ENCODE measurements at places on chromosomes 5 and 9.

DNA sequence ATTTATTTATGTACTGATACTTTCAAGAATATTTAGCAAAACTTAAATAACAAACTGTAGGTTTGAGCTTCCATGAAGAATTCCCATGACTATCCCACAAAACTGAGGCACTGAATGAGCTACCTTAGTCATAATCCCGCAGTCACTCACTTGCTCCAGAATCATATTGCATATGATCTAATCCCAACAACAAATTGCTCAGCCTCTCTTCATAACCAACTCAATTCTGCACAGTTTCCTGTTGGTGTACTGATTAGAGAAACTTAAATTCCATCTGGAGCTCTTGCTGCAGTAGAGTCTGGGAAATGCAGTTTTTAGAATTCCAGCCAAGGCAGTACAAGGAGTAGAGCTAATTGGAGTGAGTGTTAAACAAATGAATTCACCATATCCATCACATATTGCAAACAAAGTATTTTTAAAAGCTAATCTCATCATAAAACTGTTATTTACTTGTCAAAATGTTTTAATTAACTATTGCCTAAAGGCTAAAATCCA is 35.7 kb upstream of the CDH18 start:
- DNase-seq: no peak

GRCh38 chr9:36144309-36145232 is 8.0 kb downstream of the GLIPR2 start:
- no peak for DNase-seq

DNA sequence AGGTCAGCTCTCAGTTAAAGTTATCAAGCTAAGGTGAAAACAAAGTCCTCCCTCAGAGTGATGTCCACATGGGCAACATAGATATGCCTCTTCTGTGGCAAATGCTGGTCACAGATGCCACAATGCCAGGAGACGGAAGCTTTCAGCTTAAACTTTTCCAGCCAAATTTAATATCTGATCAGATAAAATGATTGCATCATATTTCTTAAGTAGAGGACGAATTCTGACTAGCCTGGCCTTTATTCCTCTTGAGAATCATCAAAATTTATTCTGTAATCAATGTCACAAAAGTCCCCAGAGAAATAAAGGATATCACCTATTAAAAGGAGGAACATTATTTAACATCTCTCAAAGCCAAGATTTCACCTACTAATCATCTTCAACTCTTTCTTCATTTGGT is 161.9 kb downstream of the MARCHF11 start:
- no peak for DNase-seq

DNA sequence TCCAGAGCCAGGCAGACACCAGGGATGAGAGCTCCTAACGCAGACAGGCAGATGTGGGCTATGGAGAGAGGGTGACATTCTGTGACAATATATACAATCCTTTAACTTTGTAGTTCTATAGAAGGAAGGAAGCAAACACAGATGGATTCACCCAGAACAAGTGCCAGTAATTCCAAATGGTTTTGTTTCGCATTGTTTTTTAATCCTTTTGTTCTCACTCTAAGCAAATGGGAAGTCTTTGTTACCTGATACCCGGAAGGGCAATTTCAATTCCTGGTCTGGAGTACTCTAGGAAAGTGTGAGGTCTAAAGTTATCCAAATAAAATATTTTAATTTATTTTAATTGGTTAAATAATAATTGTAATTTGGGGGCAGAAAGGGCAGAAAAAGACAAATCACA is 2.5 kb downstream of the FRMD3 start:
- no peak for DNase-seq

DNA sequence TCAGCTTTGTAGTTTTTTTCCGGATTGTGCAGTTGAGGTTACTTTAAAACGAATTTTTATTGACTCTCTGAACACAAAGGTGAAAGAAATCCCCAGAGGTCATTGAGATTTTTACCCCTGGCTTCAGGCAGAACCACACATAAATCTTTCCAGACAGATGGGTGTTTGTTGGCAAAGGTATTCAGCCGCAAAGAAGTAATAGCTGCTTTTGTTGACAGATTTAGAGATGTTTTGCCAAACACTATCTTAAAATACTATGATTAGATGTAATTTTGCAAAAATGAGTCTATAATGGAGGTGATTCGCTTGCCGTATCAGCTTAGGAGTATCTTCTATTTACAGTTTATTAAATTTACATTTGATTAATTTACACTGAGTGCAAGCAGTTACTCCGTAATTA is 418.3 kb upstream of the CLINT1 start:
- no peak for DNase-seq

DNA sequence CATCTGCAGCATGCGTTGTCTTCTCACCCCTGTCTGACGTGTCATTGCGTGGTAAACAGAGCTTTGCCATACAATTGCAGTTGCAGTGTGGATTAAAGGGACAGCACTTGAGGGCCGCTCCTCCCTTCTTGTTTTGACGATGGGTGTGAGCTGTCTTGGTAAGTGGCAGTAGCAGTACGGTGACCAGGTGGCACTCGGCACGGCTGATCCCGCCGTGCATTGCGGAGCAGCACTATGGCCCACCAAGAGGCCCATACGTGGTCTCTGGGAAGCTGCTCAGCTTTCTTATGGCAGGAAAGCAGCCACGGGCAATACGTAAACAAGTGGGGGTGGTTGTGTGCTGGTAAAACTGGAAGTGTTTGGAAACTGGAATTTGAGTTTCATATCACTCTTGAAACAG is 25.1 kb downstream of the EHMT1 start:
- no peak for DNase-seq

- no peak for DNase-seq
These were observed 696 bp downstream of the ZFP62 start for GRCh38 chr5:180860273-180860886.

- no peak for DNase-seq
These were observed 624.4 kb downstream of the PSAT1 start for GRCh38 chr9:78921341-78921740.

DNA sequence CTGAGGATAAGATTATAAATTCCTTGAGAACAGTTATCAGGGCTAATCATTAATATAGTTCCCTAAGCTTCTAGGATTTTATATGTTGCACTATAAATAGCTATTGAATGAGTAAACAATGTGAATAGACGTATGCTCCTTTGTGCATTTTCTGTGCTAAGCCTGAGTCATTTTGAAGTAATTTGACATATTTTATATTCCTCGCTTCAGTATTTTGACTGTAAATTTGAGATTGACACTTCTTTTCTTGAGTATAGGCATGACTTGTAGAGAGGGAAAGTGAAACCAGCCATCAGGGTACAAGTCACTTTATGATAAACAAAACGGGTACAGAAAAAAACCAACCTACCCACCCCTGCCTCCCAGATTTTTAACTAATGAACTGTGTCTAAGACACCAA is 367.7 kb upstream of the PRR16 start:
- no peak for DNase-seq

DNA sequence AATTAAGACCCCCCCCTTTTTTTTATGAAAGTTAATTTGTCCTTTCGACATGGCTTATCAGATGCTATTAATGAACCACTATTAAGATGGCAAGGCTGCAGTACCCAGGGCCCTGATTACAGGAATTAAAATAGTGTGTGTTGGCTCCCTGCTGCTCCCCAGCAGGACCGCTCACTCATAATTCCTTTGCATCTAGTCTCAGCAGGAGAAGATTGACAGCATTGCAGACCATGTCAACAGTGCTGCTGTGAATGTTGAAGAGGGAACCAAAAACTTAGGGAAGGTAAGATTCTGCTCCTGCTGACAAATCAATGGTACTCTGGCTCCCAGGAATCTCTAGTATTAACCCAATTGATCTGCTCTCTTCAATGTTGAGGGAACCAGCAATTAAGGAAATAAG is 61.0 kb downstream of the STX17 start:
- DNase-seq: no peak

DNA sequence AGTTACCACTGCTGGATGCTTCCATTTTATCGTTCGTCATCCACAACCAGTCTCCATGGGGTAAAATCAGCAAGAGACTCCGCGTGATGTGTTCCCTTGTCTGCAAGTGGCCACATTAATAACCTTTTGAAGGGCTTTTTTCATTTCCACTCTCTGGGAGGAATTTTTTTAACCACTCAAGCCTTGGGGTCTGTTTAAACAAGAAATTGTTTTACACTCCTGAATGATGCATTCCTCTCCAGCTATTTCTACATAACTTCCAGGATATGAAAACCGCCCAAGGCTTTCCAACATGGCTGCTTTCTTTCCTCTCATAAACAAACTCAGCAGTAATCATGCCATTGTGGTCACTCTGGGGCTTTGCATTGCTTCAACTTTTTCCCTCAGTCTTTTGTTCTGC is 217.2 kb upstream of the DAPK1 start:
- DNase-seq: no peak

DNA sequence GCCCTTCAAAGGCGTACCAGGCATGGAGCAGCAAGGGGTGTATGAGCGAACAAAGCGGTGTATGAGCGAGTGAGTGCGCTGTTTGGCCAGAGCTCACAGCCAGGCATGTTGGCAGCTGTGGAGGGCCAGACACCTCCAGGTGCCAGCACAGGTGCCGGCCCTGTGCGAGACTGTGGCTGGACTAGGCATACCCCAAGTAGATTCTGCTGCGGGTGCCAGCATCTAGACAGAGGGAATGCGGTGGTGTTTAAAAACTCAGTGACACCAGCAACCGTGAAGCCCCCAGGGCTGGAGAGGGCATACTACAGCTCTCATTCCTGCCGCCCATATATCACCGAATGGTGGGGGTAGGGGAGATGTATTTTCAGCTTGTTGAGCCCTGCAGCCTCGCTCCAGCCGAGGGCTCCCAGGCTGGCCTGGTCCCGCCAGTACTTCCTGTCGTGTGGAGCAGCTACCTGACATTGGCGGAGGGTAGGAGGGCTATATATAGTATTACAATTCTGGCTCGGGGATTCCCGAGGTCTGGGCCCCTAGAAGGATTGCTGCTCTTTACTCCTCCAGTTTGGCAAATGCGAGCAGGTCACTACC is 1829.6 kb upstream of the NUDT12 start:
- DNase-seq: no peak
